ENCODE measurements at places on chromosomes 16 and 17.

DNA sequence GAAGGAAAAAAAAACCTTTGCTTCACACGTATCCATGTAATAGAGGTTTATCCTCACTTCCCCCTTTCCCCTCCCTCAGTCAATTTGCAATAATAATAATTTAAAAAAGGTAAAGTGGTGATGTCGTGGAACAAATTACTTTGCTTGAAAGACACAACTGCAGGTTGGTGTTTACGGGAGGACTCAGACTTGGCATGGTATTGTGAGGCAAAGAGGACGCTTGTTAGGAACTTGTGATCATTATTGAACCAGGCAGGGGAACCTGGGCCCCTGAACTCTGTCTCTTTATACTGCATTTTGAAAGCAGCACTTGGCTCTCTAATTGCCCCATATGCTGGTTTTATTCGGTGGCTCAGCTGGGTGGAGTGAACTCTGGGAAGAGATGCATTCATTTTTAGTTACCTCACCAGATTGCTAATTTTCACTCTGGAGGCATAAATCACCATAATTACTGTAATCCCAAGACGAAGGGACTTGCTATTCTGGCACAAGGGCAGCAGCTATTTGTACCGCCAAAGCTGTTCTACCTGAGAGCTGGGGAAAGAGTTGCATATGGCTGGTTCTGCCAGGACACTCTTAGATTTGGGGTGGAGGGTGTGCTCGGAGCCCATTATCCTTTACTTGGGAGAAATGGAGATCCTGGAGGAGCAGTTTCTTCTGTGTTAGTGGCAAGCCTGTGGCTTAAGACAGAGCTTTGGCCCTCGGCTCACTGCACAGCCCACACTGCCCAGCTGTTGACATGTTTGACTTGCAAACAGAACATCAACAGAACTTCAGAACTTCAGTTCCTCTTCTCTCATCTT is 5.7 kb upstream of the DHX8 start:
- DNase-seq, result no peak

GRCh38 chr17:73678999-73679398 is 34.8 kb upstream of the SDK2 start:
- no peak for DNase-seq

DNA sequence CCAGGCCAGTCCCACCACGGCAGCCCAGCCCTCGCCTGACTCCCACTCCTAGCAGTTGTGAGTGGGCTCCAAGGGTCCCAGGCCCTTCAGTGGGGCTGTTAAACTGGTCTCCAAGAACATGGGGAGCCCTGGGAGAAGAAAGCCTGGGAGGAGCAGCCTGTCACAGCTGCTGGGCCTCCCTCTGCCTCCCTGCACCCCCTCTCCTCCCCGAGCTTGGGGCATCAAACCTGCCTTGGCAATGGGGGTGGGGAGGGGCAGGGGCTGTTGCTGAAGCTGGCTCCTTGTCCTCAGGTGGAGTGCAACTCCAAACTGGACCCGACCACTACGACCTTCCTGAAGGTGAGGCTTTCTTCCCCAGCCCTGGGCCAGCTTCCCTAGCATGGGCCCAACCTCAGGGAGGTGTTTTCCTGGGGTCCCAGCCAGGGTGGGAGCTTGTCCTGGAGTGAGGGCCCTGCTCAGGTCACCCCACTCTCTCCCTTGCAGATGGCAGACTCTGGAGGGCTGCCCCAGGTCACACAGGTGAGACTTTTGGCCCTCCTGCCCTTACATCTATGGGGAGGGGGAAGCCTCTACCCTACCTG is 6.6 kb upstream of the SETD6 start:
- DNase-seq, result no peak

DNA sequence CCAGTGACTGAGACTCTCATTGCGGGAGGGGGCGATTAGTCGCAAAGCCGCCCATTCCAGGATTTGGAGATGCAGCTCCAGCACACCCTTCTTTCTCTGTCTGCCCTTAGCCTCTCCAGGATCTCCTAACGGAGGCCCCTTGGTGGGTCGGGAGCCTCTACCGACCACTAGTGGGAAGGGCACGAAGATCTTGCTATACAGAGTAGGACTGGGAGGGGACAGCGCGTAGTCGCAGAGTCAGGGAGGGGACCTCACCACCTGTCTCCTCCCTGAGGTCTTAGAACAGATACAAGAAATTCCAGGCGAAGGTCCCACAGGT is 588 bp upstream of the SMTNL2 start:
- DNase-seq, result no peak

DNA sequence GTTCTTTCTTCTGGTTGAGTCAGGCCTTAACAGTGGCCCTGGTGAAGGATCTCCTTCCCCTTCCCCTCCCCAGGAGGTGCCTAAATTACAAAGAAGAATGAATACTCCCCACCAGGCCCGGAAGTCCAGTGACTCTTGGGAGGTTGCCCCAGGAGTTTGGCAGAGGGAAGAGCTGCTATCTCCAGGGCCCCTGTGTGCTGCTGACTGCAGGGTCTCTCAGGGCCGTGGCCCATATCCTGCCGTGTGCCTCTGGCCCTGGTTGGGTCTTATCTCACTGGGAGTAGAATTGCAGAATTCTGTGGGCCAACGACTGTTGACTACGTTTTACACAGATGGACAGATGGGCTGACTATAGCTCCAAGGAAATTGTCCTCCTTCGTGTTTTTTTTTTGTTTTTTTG is 28.0 kb downstream of the AKAP1 start:
- no peak for DNase-seq

DNA sequence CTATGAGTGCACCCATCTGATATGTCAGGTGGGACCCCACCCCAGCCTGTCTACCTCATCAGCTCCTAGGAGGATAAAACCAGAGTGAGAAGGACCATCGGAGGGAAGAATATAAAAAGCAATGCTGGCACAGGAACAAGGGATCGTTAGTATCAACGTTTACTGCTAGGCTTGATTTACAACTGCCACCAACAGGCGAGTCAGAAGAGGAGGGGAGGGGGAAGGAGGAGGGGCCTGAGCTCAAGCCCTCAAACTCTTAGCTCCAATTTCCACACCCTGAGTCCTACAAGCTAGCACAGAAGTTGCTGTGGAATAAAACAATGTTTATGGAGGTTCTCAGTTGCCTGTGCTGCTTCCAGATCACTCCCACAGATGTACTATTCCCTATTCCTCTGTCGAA is 234.5 kb downstream of the C16orf78 start:
- no peak for DNase-seq

GRCh38 chr17:21283482-21284318 is 811 bp upstream of the MAP2K3 start:
- no peak for DNase-seq

GRCh38 chr16:24825696-24826095 is 20.1 kb upstream of the SLC5A11 start:
- DNase-seq, result no peak

Measured in NCI-H226 (cell line).